Small intestine (tissue), 16 donors: ENCODE measurements at places on chromosomes 2 and 18.

DNA sequence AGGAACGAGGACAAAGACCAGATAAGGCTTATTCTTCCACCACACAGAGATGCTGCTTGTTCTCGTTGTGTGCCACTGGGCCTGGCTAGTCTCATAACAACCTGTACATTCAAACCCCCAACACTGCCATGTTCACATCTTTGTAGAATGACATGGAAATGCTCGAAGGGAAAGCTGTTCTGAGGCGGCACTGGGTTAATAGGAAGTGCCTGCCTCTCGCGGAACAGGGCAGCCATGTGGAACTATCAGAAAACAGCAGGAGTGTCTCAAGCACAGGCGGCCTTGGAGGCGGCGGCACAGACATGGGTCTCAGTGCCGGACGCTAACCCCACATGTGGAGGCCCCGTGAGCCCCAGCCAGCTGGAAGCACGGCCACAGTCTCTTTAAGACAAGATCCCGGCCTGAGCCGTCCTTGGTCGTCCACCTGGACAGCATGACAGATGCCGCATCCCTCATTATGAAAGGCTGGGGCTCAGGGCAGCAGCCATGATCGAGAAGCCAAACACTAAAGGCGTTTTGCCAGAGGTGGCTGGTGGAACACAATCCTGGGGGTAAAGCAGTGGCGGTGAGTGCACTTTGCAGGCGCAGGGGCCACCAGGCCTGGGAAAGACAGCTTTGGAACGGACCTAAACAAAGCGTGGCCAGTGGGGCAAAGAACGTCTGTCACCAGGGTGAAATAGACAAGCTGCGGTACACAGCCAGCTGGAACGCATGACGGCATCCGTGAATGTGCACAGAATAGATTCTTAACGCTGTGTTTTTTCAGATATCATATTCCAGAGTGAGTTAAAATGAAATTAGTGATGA, 161.0 kb downstream of the HDAC4 start:
- DNase-seq, result no peak

GRCh38 chr2:198143793-198144192, 339.4 kb downstream of the PLCL1 start:
- DNase-seq, result no peak

DNA sequence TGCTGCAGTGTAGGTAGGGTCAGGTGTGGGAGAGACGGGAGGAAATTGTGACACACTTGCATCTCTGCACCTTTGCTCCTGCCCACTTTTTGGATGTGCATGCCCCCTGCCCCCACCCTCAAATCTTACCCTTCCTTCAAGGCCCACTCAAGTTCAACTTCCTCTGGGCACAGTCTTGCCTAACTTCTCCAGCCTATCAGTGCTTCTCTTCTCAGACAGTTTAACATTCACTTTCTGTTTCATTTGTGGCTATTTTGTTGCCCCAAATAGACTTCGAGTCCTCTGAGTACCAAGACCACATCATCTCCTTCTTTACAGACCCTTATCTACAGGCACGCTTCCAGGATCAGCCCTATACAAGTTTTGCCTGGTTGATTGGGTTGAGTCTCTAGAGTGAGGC, 2.7 kb downstream of the ST8SIA5 start:
- no peak for DNase-seq

GRCh38 chr18:13797157-13797611, 26.8 kb upstream of the MC5R start:
- DNase-seq, result no peak

DNA sequence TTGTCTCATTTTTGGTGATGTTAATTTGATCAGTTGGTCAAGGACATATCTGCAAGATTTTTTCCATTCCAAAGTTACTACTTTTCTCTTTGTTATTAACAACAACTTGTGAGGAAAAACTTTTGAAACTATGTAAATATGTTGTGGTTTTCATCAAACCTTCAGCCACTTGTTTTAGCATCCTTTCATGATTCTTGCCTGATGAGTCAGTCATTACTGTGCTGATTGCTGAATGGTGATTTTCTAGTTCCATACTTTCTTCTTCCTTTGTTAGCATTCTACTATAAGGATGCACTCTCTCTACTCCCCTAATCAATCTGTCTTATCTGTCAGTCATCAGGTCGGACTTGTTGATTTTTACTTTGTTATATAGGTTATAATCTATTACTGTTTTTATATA, 10.9 kb downstream of the TMEM87B start:
- no peak for DNase-seq

DNA sequence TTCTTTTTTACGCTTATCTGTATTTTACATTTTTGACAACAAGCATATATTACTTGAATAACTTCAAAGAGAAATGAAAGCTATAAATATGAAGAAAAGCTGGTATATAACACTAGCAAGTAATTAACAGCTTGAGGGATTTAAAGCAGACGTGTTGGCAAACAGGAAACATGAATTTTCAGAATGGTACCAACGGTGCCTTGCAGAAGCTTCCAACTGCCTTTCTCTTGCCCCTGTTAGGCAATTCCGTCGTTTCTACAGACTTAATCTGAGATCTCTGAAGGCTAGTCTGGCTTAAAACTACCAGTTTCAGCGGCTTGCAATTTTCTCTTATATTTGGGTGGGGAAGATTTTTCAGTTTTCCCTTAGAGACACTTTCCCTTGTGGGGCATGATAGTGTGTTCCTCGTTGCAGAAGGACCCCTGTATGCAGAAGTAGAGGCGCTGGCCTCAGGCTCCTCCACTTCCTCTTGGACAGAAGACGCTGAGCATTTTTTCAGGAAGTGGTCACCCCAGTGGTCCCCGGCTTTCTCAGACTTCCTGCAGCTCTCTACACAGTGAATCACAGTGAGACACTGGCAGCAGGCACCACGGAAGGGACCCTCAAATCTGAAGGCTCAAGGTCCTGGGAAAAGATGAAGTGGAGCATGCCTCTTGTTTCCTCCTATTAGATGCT, 56.2 kb upstream of the SLC16A14 start:
- no peak for DNase-seq

DNA sequence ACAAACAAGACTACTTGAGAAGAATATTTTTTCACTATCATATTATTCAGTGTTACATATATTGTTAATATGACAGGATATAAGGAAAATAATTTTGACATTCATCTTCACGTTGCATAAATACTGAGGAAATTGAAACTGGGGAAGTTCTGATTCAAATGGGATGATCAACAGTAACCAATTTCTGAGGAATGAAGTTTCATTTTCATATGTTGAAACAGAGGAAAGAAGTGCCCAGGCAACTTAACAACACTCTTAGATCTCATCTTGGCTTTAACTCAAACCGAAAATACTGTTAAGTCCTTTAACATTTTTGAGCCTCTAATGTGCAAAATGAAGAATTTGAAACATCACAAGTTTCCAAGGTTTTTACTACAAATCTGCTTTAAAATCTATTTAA, 612.2 kb upstream of the VRK2 start:
- no peak for DNase-seq

GRCh38 chr2:2674831-2675230, 343.8 kb upstream of the MYT1L start:
- DNase-seq, result no peak

GRCh38 chr2:1010415-1010930, 59.8 kb downstream of the SNTG2 start:
- no peak for DNase-seq
